Activated T-helper 1 cell treated with anti-CD3 and anti-CD28 coated beads, Interleukin-12 subunit alpha, Interleukin-12 subunit beta, Interleukin-2, Interleukin-4 antibody, amounts not matched to agents 30 ng/mL and 10 ng/mL and 1 ng/mL, durations not matched to agents 14 hours and 24 hours and 36 hours (primary cell): ENCODE measurements at places on chromosomes 1 and 21. TPM values are rescaled to one million over a fixed set of nuclear protein-coding genes. Genes with fewer than 3 reads are reported as not detected.

GRCh38 chr1:25567710-25568089, 24.3 kb downstream of the LDLRAP1 start:
- DNase-seq, result no peak

GRCh38 chr1:196550731-196551130, 57.5 kb downstream of the KCNT2 start:
- no peak for DNase-seq

DNA sequence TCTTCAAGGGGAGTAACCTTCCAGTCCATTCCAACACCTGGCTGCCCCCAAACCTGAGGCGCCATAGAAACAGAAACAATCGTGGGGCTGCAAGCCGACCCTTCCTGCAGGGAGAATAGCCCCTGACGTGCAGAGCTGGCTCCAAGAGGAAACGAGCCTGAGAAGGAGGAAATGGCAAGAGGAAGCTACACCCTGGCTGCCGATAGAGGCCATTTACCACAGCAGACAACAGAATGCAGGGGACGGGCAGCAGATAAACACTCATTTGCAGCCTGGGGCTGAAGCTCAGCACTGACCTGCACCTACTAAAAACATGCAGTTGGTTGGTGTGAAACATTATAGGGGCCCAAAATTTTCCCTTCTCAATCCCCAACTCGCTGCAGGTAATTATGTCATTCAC, 8.7 kb upstream of the TDRD10 start:
- DNase-seq, result no peak

DNA sequence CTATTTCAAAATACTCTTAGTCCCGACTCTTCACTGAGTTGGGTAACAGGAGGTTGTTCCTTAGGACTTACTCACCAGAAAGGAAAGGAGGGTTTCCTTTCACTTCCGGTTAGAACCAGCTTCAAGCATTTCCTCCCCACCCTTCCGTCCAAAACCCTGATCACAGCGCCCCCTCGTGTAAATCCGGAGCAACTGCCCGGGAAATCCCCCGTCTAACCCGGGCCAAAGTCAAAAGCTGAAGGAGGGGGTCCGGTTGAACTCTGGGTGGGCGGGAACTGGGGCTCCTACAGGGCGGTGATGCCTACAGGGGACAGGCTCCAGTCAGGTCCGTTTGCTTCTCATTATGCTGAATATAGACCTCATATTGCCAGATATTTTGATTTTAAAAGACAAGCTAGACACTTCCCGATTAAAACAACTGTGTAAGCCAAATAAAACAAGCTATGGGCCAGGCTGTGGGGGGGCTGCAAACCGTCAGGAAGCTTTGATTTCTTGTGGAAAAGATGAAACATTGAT, 15.0 kb upstream of the MTARC2 start:
- DNase-seq, result peak; percentile 63

GRCh38 chr1:46400421-46400820, 6.3 kb downstream of the FAAH start:
- no peak for DNase-seq

DNA sequence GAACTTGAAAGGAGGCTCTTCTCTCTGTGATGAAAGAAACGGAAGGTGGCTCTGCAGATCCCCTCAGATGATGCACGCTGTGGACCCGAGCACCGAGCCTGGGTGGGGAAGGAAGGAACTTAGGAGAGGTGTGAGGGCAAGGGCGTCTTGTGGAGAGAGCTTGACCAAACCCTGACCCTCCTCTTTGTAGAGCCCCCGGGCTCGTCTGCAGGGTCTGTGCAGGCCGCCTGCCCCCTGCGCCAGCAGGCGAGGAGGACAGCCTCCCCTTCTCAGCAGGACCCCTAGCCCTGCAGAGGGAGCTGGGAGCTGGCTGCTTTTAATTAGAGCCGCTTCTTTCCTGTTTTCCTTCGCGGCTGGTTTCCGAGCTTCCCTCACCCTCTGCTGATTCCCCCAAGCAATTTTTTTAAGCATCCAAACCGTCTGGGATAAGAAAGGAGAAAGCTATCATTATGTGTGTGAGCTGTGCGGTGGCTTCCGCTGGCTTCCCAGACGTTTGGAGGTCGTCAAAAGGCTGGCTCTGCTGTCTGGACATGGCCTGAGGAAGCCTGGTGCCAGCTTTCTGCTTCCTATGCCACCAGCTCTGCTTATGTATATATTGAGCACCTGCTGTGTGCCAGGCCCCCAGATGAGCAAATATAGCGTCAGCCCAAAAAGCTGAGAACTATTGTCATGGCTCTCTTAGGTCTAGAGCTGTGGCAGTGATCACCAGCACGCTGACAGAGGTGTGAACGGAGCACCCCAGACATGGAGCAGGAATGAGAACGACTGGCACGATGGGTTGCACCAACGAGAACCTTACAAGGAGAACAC, 160.2 kb upstream of the IRF2BP2 start:
- no peak for DNase-seq

DNA sequence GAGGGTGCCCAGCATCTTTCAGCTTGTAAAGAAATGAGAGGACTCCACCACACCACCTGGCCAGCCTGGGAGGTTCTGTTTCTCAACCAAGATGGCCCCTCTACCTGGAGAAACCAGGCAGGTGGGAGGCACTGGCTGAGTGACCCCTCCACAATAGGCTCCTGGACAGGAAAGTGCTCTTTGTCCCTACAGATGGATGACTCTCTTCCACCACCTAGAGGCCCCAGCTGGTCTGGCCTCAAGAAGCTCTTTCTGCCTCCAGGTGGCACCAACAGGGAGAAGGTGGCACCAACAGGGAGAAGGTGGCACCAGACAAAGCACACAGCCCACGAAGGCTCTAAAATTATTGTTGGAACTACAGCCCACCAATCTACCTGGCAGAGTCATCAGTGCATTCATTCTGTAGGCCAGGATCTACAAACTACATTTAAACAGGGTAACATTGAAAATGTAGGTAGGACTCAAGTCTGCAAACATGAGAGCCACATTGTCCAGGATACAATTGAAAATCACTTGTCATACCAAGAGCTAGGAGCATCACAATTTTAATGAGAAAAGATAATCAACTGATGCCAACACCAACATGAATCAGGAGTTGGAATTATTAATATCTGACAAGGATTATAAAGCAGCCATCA, 14.4 kb downstream of the TMPRSS3 start:
- no peak for DNase-seq

GRCh38 chr1:185156288-185156853, 382 bp downstream of the TRMT1L start:
- no peak for DNase-seq

DNA sequence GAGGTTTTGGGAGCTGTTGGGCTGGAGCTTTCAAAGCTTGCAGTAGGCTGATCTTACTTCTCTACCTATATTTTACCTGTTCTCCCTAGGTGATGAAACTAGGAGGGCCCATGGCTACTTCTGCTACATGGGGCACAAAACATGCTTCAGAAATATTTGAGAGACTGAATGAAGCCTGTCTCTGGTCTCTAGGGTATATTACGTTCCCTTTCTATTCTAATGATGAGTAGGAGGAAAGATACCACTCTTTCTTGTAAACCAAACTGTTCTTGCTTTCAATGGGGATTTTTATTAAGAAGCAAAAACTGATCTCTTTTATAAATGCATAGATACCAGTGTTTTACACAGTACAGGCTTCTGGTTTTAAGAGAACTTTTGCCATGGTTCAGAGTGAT, 103.1 kb downstream of the GALNT2 start:
- no peak for DNase-seq

GRCh38 chr1:188062456-188062855, 1233.7 kb downstream of the PLA2G4A start:
- DNase-seq, result no peak

DNA sequence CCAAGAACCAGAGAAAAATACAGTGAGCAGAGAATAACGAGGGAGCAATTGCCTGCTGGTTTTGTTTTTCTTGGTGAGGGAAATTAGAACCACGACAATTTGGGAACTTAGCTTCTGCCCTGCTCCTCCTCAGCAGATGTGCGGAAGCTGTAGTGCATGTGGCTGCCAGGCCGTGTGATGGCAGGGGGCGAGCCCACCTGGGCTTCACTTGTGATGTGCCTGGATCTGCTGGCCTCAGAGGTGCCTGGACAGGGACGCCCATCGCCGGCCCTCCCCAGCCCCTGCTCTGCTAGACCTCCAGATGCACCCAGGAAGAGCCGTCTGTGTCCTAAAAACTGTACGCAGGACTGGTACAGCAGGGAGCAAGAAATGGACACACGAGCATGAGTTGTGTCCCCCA, 28.5 kb upstream of the C1orf174 start:
- DNase-seq, result no peak

DNA sequence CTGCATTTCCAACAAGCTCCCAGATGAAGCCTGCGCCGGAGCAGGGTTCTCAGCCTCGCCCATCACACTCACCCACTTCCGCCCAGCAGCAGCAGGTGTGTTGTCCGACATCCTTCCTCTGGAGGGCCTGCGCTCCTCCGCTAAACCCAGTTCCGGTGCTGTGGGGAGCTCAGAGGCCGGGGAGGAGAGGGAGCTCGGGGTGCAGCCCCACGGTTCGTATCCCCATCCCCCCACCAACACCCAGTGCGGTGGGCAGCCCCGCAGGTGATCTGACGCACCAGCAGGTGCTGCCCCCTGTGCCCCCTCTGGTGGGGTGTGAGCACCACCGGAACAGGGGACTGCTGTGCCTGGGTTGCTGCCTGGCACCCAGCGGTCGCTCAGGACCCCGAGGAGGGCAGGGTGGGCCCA, 3.4 kb upstream of the PEX10 start:
- DNase-seq, result peak; percentile 48

DNA sequence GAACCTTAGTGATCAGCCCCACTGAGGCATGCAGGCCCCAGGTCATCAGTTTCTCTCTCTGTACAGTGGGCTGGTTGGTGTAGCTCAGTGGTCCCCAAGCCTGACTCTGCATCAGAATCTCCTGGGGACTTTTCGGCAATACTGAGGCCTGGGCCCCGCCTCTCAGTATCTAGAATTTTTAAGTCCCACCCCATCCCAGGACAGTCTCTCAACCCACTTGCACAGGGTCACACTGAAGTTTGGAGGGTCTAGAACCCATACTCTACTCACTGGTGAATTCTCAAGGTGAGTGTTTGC, 216.4 kb downstream of the MATN1 start:
- DNase-seq, result no peak

The OR14A16 gene
- not detected in 2 replicates for total RNA-seq

The WDR77 gene
- total RNA-seq, result 61.3 and 62.5 TPM in 2 replicates

The SZT2 gene
- 59.2 and 64.5 TPM in 2 replicates for total RNA-seq

The LRRIQ3 gene
- 0.31 and 0.49 TPM in 2 replicates for total RNA-seq

The CYP4X1 gene
- total RNA-seq, result not detected in 2 replicates

The FAM229A gene
- total RNA-seq, result 4.0 TPM in 2 replicates

The NOL9 gene
- 50.4 and 58.9 TPM in 2 replicates for total RNA-seq

The CAMK1G gene
- 0.07 and 0.62 TPM in 2 replicates for total RNA-seq

The ADGRB2 gene
- 0.13 and 0.29 TPM in 2 replicates for total RNA-seq
